Neural crest cell (in vitro differentiated cells): ENCODE measurements at places on chromosomes 3 and 15. TPM values are rescaled to one million over a fixed set of nuclear protein-coding genes. Genes with fewer than 3 reads are reported as not detected.

GRCh38 chr15:66749841-66750575, 48.0 kb downstream of the SMAD6 start:
- peak overlapping the region; percentile 13 for H3K27ac ChIP-seq
- no peak for DNase-seq
- peaks cover 5% of the 10 kb centered on the region for H3K36me3 ChIP-seq

DNA sequence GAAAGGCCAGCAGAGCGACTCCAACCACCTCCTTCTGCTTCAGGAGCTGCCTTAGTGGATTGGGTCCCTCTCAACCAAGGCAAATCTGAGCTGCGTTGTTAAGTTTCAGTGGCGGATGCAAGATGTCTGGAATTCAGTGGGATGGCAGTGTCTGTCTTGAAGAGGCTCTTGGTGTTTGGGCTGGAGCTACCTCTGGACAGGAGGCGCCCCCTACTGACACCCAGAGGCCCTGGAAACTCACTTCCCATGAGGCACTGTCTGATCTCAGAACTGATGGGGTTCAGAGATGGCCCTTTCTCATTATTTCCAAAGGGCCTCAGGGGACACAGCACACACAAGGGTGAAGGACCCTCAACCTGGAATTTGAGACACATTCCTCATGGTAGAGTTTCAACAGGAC, 6.0 kb upstream of the SLC28A1 start:
- H3K27ac ChIP-seq = no peak overlapping the region
- H3K4me3 ChIP-seq = no peak overlapping the region
- peaks cover 8% of the 10 kb centered on the region for H3K4me1 ChIP-seq
- no peaks in the 10 kb centered on the region for H3K36me3 ChIP-seq
- H3K27me3 ChIP-seq = peaks cover 6% of the 10 kb centered on the region

GRCh38 chr3:189720736-189721417, 89.7 kb downstream of the TP63 start:
- no peak overlapping the region for H3K4me3 ChIP-seq
- H3K27me3 ChIP-seq = no peaks in the 10 kb centered on the region
- no peak overlapping the region for H3K27ac ChIP-seq
- no peak for DNase-seq
- no peaks in the 10 kb centered on the region for H3K36me3 ChIP-seq
- H3K4me1 ChIP-seq = no peaks in the 10 kb centered on the region

- H3K4me1 ChIP-seq = no peaks in the 10 kb centered on the region
- no peak overlapping the region for H3K27ac ChIP-seq
- peak; percentile 18 for DNase-seq
- H3K36me3 ChIP-seq = no peaks in the 10 kb centered on the region
- no peak overlapping the region for H3K4me3 ChIP-seq
Measured at GRCh38 chr3:25910997-25911396, 121.1 kb downstream of the OXSM start.

DNA sequence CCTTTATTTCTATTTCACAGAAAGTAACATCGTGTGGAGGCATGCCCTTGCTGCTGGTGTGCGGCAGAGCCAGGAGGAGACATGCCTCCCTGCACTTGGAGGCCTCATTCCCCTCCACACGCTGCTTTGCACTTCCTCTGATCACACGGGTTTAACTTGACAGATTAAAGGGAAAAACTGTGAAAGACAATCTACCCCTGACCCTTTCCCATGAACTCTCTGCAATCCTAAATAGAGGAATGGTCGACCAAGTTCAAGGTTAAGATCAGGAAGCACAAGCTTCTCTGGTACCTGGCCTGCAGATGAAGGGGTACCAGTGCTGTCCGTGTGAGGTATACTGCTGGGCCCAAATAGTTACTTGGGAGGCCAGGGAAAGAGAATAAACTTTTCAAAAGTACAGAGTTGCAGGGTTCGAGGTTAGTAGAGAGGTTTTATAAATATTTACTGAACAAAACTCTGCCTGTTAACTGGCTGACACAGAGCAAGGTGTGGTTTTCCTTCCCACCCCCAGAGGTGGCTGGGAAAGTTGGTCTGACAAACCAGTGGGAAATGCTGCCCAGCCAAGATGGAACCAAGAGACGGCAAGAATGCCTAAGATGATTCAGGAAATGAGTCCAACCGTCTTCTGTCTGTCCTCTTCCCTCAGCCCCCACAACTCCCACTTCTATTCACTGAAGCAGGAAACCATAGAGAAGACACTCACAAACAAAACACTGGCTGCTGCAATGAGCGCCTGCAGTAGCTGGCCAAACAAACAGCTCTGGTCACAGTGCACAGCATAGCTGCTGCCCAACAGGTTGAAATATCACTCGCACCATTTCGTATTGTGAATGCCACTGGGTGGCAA, 79.6 kb downstream of the IGF2BP2 start:
- H3K27ac ChIP-seq = no peak overlapping the region
- H3K27me3 ChIP-seq = no peaks in the 10 kb centered on the region
- no peaks in the 10 kb centered on the region for H3K36me3 ChIP-seq
- H3K4me3 ChIP-seq = peak overlapping the region; percentile 35

DNA sequence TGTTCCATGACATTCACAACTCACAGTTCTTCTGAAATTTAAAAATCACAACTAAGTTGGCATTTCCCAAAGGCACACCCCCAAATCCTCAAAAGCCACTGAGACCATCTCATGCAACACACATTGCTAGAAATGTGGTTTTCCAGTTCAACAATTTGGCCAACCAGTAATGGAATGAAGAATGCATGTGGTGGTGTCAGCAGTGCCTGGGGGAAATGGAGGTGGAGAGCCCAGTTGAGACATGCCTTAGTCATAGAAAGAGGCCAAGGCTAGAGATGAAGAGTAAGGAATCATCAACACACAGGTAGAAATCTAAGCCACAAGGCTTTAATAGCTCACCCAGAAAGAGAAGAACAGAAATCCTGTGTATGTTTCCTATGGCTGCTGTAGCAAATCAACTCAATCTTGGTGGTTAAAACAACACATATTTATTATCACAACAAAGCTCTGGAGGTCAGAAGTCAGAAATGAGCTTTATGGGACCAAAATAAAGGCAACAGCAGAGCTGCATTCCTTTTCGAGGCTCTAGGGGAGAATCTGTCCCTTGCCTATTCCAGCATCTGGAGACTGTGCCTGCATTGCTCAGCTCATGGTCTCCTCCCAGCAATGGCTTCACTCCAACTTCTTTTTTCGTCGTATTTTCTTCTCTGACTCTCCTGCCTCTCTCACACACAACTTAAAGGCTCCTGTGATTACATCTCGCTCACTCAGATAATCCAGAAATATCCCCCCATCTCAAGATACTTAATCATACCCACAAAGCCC, 54.0 kb downstream of the SNTN start:
- no peaks in the 10 kb centered on the region for H3K4me1 ChIP-seq
- H3K27ac ChIP-seq = no peak overlapping the region
- H3K36me3 ChIP-seq = no peaks in the 10 kb centered on the region
- no peak for DNase-seq

GRCh38 chr3:95751509-95751908, 1062.9 kb upstream of the EPHA6 start:
- DNase-seq = no peak
- H3K4me3 ChIP-seq = no peak overlapping the region
- H3K36me3 ChIP-seq = peaks cover 2% of the 10 kb centered on the region
- no peak overlapping the region for H3K27ac ChIP-seq
- H3K4me1 ChIP-seq = peaks cover 5% of the 10 kb centered on the region

DNA sequence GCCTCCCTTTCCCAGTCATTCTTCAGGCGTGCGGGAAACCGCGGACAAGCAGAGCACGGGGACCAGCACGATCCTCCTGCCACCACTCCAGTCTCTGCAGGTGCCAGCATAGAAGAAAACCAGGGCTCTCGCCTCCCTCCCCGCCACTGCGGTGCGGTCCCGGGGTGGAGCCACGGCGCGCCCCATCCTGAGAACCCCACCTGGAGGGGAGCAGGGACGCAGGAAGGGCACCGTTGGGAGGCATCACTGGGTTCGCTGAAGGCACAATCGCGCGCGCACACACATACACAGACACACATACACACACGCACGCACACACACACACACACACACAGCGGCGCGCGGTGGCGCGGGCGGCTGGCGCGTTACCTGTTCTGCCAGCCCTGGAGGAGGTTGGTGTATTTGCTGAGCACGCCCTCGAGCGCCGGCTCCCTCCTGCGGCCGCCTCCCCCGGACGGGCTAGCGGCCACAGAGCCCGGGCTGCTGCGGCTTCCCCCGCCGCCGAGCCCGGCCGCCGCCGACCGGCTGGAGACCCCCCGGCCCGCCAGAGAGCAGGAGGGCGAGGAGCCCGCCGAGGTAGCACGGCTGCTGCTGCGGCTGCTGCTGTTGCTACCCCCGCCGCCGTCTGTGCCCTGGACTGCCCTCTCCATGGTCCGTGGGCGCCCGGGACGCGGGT, 394 bp downstream of the OSBPL10 start:
- H3K27ac ChIP-seq = no peak overlapping the region
- DNase-seq = peak; percentile 41
- peaks cover 13% of the 10 kb centered on the region for H3K4me1 ChIP-seq
- H3K27me3 ChIP-seq = peaks cover 48% of the 10 kb centered on the region
- peaks cover 3% of the 10 kb centered on the region for H3K36me3 ChIP-seq

GRCh38 chr3:72383883-72384282, 464.4 kb downstream of the SHQ1 start:
- H3K36me3 ChIP-seq = no peaks in the 10 kb centered on the region
- H3K4me3 ChIP-seq = no peak overlapping the region
- no peaks in the 10 kb centered on the region for H3K27me3 ChIP-seq
- H3K27ac ChIP-seq = no peak overlapping the region

- no peak overlapping the region for H3K27ac ChIP-seq
- no peak overlapping the region for H3K4me3 ChIP-seq
- peaks cover 2% of the 10 kb centered on the region for H3K36me3 ChIP-seq
- no peaks in the 10 kb centered on the region for H3K4me1 ChIP-seq
- DNase-seq = no peak
Measured at GRCh38 chr3:100737334-100737733, 28.0 kb downstream of the TFG start.

- H3K36me3 ChIP-seq = peaks cover 6% of the 10 kb centered on the region
- H3K27me3 ChIP-seq = no peaks in the 10 kb centered on the region
- peaks cover 59% of the 10 kb centered on the region for H3K4me1 ChIP-seq
- DNase-seq = no peak
- H3K27ac ChIP-seq = no peak overlapping the region
Measured at GRCh38 chr3:9314796-9315195, 48.1 kb upstream of the THUMPD3 start.

DNA sequence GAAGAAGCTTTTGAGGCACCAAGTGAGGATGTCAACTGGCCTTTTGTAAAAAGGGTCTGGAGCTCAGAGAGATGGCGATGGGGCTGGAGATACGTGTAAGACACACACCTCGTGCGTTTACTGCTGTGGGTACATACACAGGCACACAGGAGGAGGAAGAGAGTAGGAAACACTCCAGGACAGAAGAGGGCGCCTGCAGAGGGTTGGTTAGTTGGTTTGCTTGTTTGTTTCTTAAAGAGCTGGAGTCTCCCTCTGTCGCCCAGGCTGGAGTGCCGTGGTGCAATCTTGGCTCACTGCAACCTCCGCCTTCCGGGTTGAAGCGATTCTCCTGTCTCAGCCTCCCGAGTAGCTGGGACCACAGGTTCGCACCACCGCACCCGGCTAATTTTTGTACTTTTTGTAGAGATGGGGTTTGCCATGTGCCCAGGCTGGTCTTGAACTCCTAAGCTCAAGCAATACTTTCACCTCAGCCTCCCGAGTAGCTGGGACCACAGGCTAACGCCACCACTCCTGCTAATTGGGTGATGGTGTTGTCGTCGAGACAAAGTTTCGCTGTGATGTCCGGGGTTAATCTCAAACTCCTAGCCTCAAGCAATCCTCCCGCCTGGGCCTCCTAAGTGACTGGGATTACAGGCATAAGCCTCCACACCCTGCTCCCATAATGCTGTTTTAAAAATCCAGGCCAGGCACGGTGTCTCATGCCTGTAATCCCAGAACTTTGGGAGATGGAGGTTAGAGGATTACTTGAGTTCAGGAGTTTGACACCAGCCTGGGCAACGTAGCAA, 1.3 kb upstream of the PRR20G start:
- H3K27ac ChIP-seq = no peak overlapping the region
- no peak for DNase-seq
- H3K36me3 ChIP-seq = no peaks in the 10 kb centered on the region
- H3K27me3 ChIP-seq = peaks cover 13% of the 10 kb centered on the region

DNA sequence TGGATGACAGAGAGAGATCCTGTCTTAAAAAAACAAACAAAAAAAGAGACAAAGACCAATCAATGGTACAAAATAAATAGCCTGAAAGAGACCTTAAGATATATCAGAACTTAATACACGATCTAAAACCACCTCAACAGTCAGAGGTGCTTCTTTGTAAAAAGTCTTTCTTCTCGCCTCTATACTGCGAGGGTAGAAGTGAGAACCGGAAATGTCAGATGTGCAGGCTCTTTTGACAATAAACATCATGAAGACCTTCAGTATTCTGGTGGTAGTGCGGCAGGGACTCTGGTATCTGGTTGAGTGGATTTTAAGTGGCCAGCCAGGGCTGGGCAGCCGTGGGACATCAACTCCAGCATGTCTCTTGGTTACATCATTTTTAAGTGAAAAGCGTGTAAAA, 30.0 kb downstream of the RUBCN start:
- no peaks in the 10 kb centered on the region for H3K4me1 ChIP-seq
- DNase-seq = no peak
- no peak overlapping the region for H3K27ac ChIP-seq
- peaks cover 9% of the 10 kb centered on the region for H3K36me3 ChIP-seq

- DNase-seq = no peak
- peaks cover 75% of the 10 kb centered on the region for H3K4me1 ChIP-seq
- H3K36me3 ChIP-seq = no peaks in the 10 kb centered on the region
- H3K4me3 ChIP-seq = peak overlapping the region; percentile 70
- no peaks in the 10 kb centered on the region for H3K27me3 ChIP-seq
Measured at GRCh38 chr15:38068626-38069391, 134.4 kb downstream of the TMCO5A start.

- no peaks in the 10 kb centered on the region for H3K36me3 ChIP-seq
- peaks cover 16% of the 10 kb centered on the region for H3K4me1 ChIP-seq
- no peak for DNase-seq
- peaks cover 4% of the 10 kb centered on the region for H3K27me3 ChIP-seq
- no peak overlapping the region for H3K27ac ChIP-seq
- no peak overlapping the region for H3K4me3 ChIP-seq
Measured at GRCh38 chr3:197428952-197429351, 126.8 kb downstream of the BDH1 start.

DNA sequence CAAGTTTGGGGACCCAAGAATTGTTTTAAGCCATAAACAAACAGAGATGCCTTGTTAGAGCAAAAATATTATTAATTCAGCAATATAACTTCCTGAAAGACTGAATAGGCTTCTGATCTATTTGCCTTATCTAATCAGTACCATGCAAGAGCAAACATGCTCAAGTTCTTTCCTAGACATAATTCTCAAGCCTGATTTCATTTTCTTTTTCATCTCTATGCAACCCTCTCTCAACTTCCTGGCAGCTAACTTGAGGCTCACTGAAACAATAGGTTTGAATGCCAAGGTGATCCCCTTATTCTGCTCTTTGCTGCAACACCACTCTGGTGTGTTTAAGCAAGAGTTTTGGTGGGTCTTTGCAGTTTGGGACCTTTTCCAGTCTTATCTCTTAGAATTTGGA, 230.9 kb upstream of the CD96 start:
- no peaks in the 10 kb centered on the region for H3K27me3 ChIP-seq
- no peak overlapping the region for H3K4me3 ChIP-seq
- no peaks in the 10 kb centered on the region for H3K36me3 ChIP-seq
- H3K4me1 ChIP-seq = no peaks in the 10 kb centered on the region
- DNase-seq = no peak

The SHF gene
- 55.0 and 59.0 TPM in 2 replicates for total RNA-seq

The ARF4 gene
- 113 and 123 TPM in 2 replicates for total RNA-seq

The FGF12 gene
- 3.0 and 4.0 TPM in 2 replicates for total RNA-seq

The KCNAB1 gene
- total RNA-seq = 0.18 and 0.79 TPM in 2 replicates

The DPPA2 gene
- total RNA-seq = 0.86 and 1.1 TPM in 2 replicates

The EIF4G1 gene
- 520 and 529 TPM in 2 replicates for total RNA-seq

The PYGO1 gene
- total RNA-seq = 32.2 and 35.4 TPM in 2 replicates

The REC114 gene
- not detected in 2 replicates for total RNA-seq

The TIPIN gene
- total RNA-seq = 23.4 and 23.7 TPM in 2 replicates

The POPDC2 gene
- 2.8 and 3.8 TPM in 2 replicates for total RNA-seq
